ENCODE measurements at places on chromosomes 11 and 22.

GRCh38 chr11:72989727-72990126 is 152.4 kb downstream of the FCHSD2 start:
- no peak for DNase-seq

DNA sequence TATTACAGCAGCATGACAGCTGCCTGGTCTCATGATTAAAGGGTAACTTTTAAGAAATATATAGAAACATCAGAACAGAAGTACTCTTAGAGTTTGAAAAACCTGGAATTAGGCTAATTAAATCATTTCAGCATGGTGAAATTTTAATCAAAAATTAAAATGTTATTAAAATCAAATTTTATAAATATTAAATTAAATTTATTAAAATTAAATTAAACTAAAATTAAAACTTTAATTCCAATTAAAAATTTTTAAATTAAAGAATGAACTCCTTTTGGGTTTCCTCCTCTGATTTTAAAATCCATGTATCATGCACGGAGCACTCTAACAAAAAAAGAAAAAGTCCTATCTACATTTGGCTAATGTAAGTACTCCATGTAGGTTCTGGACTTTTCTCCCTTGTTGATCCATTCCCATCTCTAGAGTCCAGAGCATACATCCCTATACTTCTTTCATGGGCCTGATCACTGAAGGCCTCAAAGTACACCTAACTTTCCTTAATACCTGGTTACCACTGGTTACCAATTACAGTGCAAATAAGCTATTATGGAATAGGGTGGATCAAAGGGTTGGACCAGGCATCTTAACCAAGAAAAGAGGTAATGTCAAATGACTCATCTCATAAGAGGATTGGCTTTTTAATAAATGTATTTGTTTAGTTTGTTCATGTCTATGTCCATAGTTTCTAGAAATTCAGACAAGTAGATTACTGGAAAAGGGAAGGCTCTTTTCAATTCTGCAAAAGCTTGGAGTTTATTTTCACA is 48.4 kb upstream of the MUC15 start:
- DNase-seq: no peak

GRCh38 chr11:47478651-47479329 is 29.9 kb upstream of the RAPSN start:
- no peak for DNase-seq

DNA sequence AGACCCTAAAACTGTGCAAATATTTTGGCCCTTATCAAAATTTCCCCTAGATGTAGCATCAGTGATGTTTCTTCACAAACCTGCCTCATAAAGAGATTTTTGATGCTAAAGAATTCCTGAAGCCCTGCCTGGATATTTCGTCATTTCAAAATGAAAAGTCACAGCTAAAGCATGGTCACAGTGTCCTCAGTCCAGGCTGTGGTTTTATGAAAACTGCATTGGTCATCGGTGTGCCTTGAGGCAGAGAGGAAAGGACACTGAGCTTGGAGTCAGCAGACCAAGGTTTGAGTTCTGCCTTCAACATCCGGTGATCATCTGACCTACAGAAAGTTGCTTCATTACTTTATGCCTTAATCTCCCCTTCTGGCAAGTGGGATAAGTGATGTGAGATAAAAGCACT is 34.8 kb upstream of the ALKBH3 start:
- no peak for DNase-seq

DNA sequence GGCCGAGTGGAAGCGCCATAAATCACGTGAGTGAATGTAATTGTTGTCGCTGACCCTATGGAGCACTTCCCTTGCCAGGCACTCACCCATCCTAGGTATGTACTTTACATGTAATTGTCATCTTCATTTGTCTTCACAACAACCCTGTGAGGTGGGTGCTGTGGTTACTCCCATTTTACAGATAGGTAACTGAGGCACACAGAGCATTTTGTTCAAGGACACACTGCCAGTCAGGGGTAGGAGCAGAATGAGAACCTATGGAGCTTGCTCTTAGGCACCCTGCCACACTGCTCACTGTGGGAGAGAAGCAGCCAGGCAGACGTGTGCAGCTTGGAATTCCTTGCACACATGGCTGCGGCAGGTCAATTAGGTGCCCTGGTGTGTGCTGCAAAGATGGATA is 785 bp upstream of the EFCAB6 start:
- no peak for DNase-seq

- DNase-seq: no peak
Observed at GRCh38 chr11:93407777-93408401, 77.3 kb downstream of the DEUP1 start.

DNA sequence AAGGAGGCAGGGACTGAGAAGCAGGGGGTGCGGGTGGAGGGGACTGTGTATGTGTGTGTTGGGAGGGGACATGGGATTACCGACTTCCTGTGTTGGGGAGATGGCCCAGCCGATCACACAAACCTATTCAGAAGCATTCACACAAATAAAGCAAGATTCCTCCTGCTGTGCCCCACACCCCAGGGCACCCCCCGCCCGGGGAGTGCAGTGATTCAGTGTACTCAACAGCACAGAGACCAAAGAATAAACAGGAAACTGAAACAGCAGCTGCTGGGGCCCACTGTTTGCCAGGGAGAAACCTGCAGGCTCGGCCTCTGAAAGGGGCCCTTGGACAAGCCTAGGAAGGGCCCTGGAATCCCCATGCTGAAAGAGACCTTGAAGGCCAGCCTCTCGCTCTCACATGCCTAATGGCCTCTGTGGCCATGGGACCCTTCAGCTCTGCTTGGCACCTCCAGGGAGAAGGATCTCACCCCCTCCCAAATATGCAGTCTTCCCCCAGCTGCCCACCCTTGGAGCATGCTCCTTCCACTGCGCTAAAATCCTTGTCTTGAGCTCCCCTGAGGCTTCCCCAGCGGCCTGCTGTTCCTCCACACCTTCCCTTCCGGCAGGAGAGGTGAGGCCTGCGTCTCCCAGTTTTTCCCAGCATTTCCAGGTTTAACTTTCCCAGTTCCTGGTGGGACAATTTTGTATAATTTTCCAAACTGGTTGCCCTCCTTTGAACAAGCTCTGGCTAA is 72.9 kb downstream of the CSNK2A3 start:
- no peak for DNase-seq

GRCh38 chr22:27240298-27241075 is 561.1 kb downstream of the MN1 start:
- DNase-seq: no peak

Measured in stimulated activated CD4-positive, alpha-beta T cell treated with anti-CD3 and anti-CD28 coated beads, Interleukin-1b, Interleukin-23, amount 100 ng/mL, for 24 hours (primary cell).